Hematopoietic multipotent progenitor cell treated with erythropoietin and hydrocortisone succinate and interleukin-3 and kit ligand, for 15 days (in vitro differentiated cells): ENCODE measurements at places on chromosomes 1 and 21.

- peak; percentile 76 for DNase-seq
These were observed 11.1 kb downstream of the ADPRS start for GRCh38 chr1:36099681-36100341.

DNA sequence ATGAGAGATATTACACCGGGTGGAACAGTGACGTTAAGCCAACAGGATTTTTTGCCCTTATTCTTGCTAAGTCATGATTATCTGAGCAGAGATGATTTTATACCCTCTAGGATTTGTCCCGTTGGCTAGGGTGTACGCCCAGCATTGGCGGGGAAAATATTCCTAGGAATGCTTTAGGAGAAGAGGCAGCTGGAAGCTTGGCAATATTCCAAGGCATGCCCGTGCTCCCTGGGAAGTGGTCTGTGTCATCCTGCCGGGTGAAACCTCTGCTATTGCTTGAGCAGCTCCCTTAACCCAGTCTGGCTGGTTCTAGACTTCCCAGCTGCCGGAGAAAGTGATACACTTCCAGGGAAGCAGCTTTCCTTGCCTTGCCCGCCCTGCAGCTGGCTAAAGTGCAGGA, 16.2 kb downstream of the CHRNB2 start:
- no peak for DNase-seq

DNA sequence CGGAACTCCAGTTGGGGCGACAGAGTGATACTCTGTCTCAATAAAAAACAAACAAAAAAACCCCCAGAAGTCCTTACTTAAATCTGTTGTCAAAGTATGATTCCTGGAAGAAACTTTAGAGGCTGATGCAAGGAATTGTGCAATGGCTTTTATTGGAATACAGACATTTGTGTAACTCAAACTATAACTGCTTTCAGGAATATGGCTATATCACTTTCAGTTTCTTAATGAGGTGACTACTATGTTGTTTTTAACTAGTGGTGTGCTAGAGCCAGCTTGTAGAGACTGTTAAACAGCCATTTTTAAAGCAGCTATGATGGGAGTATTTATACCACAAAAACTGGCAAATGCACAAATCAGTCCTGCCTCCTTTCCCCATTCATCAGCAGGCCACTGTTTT, 22.7 kb upstream of the DNAJC28 start:
- DNase-seq: no peak

DNA sequence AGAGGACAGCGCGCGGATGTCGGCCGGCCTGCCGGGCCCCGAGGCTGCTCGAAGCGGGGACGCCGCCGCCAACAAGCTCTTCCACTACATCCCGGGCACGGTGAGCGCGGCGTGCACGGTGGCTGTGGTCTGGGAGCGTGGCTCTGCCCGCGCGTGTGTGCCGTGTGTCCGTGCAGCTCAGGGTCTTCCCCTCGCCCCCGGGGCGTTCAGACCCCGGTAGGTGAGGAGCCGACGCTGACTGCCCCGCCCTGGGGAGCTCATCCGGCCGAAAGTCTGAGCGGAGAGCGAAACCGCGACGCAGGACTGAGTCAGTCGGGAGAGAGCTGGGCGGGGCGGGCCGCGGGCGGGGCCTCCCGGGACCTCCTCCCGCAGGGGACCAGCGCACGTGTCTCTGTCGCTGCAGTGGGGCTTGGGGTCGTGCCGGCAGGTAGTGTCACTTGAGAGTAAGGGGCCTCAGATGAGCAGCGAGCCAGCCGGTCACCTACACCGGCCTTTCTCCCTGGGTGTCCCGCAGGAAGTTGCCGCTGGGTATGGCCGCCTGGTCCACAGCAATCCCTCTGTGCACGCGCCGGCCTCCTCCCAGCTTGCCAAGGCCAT, 520 bp downstream of the PLEKHN1 start:
- DNase-seq: peak; percentile 36

DNA sequence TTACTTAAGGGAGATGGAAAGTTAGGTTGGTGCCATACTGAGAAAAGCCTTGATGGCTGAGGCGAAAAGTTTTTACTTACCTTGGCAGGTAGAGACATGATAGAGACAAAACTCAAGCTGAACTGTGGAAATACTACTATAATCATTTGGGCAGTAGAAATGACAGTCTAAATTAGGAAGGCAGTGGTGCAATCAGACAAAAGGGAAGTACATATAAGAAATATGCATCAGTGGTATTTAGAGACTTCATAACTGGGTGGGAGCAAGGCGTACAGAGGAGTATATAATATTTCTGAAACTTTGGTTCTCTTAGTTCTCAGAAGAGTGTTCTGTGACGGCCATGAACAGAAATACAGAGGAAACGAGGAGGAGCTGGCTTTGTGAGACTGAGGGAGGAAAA, 2.4 kb upstream of the CEP350 start:
- no peak for DNase-seq

GRCh38 chr1:65791801-65792668, 660 bp upstream of the PDE4B start:
- DNase-seq: no peak

GRCh38 chr21:44995343-44995941, 55.6 kb downstream of the SLX9 start:
- no peak for DNase-seq

DNA sequence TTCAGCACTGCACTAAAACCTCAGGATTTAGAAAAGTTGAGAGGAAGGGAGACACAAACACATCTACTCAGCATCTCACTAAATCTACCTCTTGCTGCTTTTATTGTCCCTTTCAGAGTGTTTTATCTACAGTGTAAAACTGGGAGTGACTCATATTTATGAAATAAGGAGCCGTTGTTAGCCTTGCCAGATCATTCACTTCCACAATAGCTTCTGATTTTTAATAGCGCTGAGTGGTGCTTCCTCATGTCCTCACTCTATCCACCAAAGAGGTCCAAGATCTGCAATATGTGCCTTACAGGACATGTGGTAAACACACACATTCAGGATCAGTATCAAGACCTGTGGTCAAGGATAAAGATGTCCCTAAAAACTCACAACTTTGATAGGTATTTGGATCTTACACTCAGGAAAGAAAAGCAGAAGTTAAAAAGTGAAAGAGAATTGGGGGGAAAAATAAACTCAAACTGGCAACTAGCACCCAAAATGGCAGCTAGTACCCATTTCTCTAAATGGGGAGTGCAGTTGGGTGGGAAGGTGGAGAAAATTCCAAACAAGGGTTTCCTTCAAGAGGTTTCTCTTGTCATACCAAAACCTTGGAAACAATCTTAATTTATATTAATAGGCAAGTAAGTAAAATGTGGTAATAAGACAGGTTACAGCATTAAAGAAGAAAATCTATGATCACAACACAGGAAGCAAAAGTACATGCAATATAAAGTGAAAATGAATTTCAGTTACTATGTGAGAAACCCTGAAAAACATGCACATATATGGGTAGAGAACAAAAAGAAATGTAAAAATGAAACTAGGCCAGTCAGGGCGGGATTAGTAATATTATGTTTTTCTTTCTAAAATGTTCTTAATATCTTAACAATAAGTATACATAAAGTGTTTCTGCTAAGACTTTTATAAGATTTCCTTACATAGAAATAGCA, 15.9 kb downstream of the DUSP10 start:
- DNase-seq: no peak

GRCh38 chr1:208541225-208541855, 297.2 kb upstream of the PLXNA2 start:
- no peak for DNase-seq

DNA sequence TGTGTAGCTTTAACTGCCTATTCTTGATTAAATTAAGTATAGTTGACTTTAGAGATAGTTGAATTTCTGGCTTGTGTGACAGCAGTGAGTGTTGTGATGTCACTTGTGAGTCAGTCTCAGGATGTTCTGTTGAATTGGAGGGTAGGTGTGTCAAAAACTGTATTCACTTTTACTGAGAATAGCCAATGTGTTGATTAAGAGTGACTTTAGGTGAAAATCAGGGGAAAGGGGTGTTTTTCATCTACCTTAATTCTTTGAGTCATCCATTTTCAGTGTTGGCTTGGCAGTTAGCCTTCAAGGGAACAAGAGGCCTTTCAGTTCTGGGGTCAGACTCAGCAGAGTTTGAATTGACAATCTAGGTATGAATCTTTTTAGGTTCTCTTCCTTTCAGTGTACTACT, 75.9 kb downstream of the CDC14A start:
- DNase-seq: no peak
